ENCODE measurements at places on chromosomes 11 and 22. TPM values are rescaled to one million over a fixed set of nuclear protein-coding genes. Genes with fewer than 3 reads are reported as not detected.

The RIBC2 gene
- 0.51 TPM for polyA plus RNA-seq

The OR5B21 gene
- not detected for polyA plus RNA-seq

The POU2F3 gene
- 0.44 TPM for polyA plus RNA-seq

The MIOX gene
- not detected for polyA plus RNA-seq

The OR4C3 gene
- not detected for polyA plus RNA-seq

DNA sequence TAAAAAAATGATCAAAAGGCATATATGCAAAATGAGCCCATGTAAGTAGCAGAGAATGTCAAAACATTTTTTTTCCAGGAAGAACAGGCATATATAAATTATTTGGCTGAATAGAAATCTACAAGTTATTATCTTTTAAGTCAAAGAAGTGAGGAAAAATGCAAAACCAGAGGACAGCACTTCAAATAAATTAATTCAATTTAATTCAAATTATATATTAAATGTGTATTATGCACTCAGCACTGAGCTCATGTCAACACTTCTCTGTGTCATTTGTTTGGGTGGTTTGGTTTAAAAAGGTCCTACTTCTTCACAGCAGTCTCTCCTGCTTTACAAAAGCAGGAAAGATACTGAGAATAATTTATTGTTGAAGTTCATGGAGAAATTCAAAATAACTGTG, 41.9 kb upstream of the PDGFD start:
- DNase-seq: no peak

DNA sequence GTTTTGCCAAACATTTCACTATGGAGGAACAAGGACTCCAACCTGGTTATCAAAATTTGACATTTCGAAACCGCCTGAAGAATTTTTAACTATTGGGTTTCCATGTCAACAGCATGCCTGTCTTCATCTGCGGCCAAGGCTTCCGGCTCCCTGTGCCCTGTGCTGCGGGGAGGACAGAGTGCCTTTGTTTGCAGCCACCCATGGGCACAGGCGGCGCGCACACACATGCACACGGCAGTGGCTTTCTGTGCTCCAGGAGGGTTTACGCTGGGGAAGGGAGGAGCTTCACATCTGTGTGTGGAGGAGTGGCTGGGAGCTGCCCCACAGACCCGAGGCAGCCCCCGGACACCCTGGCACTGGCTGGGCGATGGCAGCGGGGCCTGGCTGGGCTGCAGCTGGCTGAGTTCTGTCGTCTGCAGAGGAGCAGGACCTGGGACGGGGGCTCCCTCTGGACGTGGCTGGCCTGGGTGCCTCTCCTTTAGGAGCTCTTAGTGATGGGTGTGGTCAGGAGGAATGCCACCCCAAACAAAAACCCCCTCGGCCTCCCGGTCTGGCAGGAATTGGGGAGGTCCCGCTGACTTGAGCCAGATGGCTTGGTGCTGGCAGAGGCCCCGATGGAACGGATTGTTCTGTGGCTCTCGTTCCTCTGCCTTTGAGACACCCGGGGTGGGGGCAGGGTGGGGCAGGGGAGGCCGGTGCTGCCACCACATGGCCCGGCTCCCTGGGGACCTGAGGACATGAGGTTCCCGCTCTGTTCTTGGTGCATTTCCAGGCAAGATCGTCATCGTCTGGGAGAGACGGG, 1290.9 kb downstream of the BRD1 start:
- DNase-seq: no peak

GRCh38 chr11:132084433-132084832, 714.0 kb downstream of the NTM start:
- no peak for DNase-seq

DNA sequence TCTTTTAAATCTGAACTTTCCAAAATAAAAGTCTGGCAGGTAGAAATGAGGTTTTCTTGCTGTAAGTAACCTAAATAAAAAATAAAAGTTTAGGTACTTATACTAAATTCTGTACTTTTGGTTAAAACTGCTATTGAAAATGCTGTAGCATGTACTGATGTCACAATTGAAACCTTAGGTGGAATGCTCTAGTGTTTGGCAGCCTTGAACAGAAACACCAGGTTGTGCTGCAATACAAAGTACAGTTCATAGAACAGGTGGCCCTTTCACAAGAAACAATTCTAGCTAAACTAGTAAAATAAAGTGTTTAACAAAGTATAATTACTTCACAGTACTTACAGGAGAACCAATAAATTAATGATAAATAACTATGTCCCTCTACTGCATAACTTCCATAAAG, 25.1 kb downstream of the NPAT start:
- DNase-seq: no peak

DNA sequence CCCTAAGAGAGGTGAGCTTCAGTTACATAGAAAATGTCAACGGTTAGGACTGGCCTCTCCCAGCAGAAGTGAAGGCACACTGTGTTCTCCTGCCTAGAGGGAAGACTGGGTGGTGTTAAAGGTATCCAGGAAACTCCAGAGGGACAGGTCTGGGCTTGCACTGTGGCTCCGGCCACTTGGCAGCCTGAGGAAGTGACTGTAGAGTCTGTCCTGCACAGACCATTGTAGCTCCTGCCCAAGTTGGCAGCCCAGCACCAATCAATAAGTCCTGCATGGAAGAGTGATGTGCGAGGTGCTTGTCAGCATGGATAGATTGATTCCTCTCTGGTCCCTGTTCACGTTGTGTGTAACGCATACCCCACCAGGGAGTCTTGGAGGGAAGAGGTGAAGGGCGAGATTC, 284.8 kb downstream of the TENM4 start:
- DNase-seq: no peak

DNA sequence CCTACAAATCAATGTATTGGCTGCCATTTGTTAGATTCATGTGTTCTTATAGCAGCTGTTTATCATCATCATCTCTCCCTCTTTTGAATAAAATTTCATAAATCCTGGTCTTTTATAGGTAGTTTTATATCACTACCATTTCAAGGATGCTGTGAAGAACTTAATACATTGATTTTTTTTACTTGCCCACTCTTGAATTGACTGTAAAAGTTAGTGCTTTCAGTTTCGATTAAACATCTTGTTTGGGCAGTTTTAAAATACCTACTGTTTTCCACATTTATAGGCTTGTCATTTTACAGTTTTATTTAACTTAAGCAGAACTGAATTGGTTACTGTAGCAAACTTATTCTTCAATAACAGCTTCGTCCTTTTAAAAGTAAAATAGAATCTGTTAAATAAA, 59.5 kb downstream of the TTC17 start:
- no peak for DNase-seq

DNA sequence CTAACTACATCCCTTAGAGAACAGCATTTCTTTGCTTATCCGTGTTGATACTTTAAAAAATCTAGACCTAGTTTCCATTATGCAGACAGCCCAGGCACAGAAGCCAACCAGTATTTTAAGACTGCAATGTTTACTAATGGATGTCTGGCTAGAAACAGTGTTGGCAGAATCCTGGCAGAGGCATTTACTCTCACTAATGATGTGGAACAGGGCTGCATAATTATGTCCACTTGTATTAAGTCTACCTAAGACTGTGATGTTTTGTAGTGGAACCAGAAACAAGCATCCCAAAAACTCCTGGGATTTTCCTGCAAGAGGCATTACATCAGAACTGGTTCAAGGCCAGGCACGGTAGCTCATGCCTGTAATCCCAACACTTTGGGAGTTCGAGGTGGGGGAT, 50.2 kb upstream of the PICALM start:
- DNase-seq: no peak

DNA sequence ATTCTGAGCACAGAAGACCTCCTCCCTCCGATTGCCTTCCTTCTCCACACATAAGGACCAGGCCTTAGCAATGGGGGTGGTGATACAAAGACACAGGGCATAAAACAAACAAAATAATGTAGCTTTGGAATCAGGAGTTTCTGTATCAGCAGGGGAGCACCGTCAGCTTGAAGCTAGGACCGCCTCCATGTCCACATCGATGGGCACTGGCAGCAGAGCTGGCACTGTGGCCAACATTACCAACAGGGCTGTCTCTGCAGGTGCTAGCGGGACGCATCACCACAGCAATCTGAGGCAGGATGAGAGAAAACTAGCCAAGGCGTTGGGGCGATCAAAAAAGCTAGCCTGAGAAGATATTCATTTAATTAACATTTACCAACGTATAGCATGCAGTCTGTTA, 201.4 kb downstream of the MAML2 start:
- no peak for DNase-seq

DNA sequence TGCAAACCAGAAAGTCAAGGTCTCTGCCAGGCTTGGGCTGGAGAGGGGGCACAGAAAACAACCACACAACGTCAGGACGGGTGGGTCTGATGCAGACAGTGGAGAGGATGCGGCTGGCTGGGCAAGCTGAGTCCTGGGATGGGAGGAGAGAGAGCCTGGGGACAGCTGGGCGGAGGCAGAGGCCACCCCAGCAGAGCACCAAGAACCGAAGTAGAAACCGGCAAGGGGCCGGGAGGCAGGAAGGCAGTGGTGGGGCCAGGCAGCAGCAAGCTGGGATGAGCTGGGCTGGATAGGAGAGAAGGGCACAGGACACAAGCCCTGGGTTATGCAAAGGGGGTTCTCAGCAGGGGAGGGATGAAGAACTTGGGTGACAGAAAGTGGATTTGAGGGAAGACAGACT, 188.2 kb downstream of the SHANK2 start:
- no peak for DNase-seq

All from urinary bladder (tissue), 4 donors.